ENCODE measurements at places on chromosomes 2 and 18. TPM values are rescaled to one million over a fixed set of nuclear protein-coding genes. Genes with fewer than 3 reads are reported as not detected.

DNA sequence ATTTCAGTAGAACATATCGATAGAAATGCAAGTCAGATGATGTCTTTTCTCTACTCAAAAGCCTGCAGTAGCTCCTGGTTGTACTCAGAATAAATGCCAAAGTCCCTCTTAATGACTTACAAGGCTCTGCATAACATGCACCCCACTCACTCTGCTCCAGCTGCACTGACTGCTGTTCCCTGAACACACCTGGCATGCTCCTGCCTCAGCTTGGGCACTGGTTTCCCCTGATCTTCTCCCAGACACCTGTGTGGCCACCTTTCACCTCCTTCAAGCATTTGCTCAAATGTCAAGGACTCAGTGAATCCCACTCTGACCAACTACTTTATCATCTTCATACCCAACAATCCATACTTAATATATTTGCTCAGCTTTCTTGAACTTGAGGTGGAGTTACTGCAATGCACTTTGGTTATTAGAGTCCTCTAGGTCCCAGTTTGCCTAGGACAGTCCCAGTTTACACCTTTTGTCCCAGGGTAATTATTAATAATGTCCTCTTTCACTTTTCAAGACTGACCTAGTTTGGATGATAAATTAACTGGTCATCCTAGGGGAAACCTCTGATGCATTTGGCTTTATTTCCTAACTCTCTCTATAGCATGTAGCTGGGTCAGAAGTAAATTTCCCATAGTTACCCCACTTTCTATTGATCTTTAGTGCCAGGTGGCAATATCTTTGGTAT lies 44.1 kb downstream of the ACAA2 start:
- H3K27ac ChIP-seq, result no peak overlapping the region
- H3K4me1 ChIP-seq, result no peaks in the 10 kb centered on the region
- no peaks in the 10 kb centered on the region for H3K36me3 ChIP-seq
- H3K4me3 ChIP-seq, result no peak overlapping the region

DOK6 gene
- 0.35 TPM for total RNA-seq

DNA sequence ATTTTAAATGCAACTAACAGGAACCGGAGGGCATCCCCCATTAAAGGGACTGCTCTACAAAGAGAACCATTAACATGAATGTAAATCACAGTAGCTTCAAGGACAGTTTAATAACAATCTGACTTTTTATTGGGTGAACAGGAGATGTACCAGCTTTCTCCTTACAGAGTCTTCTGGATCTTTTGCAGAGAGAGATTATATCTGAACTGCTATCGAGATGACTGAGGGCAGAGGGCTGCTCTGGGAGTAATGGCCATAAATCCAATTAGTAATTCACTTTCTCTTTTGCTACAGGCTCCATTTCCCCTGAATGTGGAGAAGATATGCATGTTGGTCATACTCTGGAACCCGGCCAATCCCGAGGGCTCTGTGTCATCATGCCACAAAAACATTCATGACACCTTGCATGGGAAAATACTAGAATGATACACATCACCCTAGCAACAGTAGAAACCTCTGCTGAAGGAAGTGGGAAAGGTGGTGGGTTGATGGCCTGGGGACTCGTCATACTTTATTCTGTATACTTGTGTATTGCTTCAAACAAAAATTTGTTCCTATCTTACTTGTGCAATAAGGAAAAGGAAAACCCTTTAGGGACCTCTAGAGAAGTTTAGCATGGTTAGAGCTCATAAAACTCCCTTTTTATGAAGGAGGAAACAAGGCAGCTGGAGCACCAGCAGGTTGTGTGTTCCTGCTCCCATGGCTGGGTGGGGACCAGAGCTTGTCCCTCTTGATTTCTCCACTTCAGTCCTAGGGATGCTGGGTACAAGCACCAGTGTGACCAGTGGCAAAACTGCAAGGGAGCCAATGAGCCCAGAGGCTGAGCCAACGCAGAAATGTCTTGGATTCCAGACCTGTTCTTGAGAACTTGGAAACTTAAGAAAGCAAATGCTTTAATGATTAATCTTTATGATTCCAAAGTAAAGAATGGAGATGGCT lies 26.0 kb downstream of the CTAGE1 start:
- no peaks in the 10 kb centered on the region for H3K4me1 ChIP-seq
- no peak overlapping the region for H3K27ac ChIP-seq
- DNase-seq, result no peak
- H3K27me3 ChIP-seq, result no peaks in the 10 kb centered on the region

- H3K36me3 ChIP-seq, result peaks cover 26% of the 10 kb centered on the region
- H3K27me3 ChIP-seq, result no peaks in the 10 kb centered on the region
- no peak for DNase-seq
- no peak overlapping the region for H3K4me3 ChIP-seq
- H3K4me1 ChIP-seq, result peaks cover 35% of the 10 kb centered on the region
These were observed 30.2 kb downstream of the UGP2 start for GRCh38 chr2:63871864-63872263.

UGT1A8 gene
- not detected for total RNA-seq

DNA sequence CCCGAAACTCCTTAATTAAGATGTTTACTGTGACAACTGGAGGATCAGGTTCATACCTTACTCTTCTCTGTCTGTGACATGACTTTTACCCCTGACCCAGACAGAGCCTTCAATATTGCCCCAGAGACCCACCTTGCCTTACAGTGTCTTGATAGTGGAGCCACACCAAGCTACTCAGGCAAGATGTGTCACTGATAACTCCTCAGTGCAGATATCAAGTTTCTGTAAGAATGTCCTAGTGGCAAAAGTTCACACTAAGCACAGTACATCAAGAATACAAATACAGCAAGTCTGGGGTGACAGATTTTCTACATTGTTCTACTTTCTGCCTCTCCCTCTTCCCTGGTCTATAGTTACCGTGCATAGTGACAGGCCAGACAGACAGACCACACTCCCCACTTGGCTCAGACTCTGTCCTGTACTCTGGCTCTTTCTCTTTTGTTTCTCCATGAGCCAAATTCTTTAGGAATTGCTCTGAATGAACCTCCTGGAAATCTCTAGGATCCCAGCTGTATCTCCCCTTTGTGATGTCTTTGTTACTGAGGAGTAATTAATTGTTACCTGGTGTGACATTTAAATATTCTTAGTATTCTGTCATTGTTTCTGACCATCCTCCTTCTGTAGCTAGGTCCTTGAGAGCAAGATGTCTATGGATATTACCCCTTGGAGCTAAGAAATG lies 24.1 kb upstream of the APOB start:
- no peak overlapping the region for H3K4me3 ChIP-seq
- no peaks in the 10 kb centered on the region for H3K36me3 ChIP-seq
- H3K4me1 ChIP-seq, result peaks cover 23% of the 10 kb centered on the region
- DNase-seq, result peak; percentile 39
- H3K27ac ChIP-seq, result no peak overlapping the region

DNA sequence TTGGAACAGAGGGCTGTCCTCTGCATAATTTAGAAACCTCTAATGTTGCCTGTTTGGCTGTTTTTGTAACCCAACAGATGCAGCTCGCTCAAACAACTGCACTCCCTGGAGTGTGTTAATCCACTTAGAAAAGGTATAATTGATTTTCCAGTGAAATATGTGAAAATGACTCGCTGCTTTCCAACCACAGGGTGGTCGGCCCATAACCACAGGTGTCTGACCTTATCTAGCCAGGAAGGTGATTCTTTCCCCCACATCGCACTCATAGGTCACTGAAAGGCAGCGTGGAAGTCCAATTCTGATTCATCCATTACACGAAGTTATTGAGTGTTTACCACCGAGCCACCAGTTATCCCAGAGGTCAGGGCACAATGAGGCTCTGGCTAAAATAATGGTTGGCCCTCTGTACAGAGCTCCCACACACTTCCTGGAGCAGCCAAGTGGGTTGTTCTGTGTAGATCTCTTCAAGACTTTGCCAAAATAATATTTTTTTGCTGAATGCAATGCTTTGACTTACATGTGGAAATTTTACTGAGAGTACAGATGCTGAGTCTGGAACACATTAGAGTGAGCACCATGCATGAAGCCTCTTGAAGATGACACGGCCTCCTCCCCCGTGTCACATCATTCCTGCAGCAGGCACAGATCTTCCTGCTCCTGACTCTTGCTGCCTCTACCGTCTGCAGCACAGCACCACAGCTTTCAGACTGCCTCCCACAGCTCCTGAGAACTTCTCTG lies 396.2 kb downstream of the ZNF516 start:
- no peaks in the 10 kb centered on the region for H3K4me1 ChIP-seq
- DNase-seq, result no peak
- no peaks in the 10 kb centered on the region for H3K36me3 ChIP-seq
- H3K27me3 ChIP-seq, result no peaks in the 10 kb centered on the region
- H3K4me3 ChIP-seq, result no peak overlapping the region
- no peak overlapping the region for H3K27ac ChIP-seq

- no peaks in the 10 kb centered on the region for H3K27me3 ChIP-seq
- no peak overlapping the region for H3K27ac ChIP-seq
- no peaks in the 10 kb centered on the region for H3K36me3 ChIP-seq
- no peak overlapping the region for H3K4me3 ChIP-seq
- no peak for DNase-seq
- no peaks in the 10 kb centered on the region for H3K4me1 ChIP-seq
These were observed 106.2 kb downstream of the BCL2 start for GRCh38 chr18:63213331-63213900.

- no peaks in the 10 kb centered on the region for H3K27me3 ChIP-seq
- H3K27ac ChIP-seq, result no peak overlapping the region
- H3K4me1 ChIP-seq, result no peaks in the 10 kb centered on the region
- H3K36me3 ChIP-seq, result no peaks in the 10 kb centered on the region
- DNase-seq, result no peak
- no peak overlapping the region for H3K4me3 ChIP-seq
These were observed 201.3 kb upstream of the NT5C1B start for GRCh38 chr2:18790509-18791171.

- no peak for DNase-seq
- H3K4me1 ChIP-seq, result no peaks in the 10 kb centered on the region
- no peaks in the 10 kb centered on the region for H3K27me3 ChIP-seq
- no peak overlapping the region for H3K27ac ChIP-seq
These were observed 198.4 kb downstream of the NYAP2 start for GRCh38 chr2:225597911-225598310.

CFAP53 gene
- not detected for total RNA-seq

TNS1 gene
- 5.7 TPM for total RNA-seq

GRCh38 chr18:58578835-58579560 lies 49.9 kb downstream of the ALPK2 start:
- H3K27ac ChIP-seq, result no peak overlapping the region
- no peak overlapping the region for H3K4me3 ChIP-seq
- peaks cover 14% of the 10 kb centered on the region for H3K4me1 ChIP-seq

DSC2 gene
- 20.4 TPM for total RNA-seq

GRCh38 chr2:55999790-56000189 lies 76.2 kb upstream of the EFEMP1 start:
- H3K4me1 ChIP-seq, result 0 out of 2 replicates have a peak, but pooled peaks cover 2% of the 10 kb centered on the region
- H3K27me3 ChIP-seq, result no peaks in the 10 kb centered on the region
- no peaks in the 10 kb centered on the region for H3K36me3 ChIP-seq
- no peak overlapping the region for H3K27ac ChIP-seq
- no peak overlapping the region for H3K4me3 ChIP-seq
- DNase-seq, result no peak

CD8B2 gene
- not detected for total RNA-seq

MYL1 gene
- not detected for total RNA-seq

NDC80 gene
- total RNA-seq, result 38.9 TPM

GRCh38 chr2:219997341-219997851 lies 370.0 kb downstream of the SLC4A3 start:
- H3K27me3 ChIP-seq, result no peaks in the 10 kb centered on the region
- H3K36me3 ChIP-seq, result no peaks in the 10 kb centered on the region
- DNase-seq, result peak; percentile 81
- H3K4me3 ChIP-seq, result no peak overlapping the region
- H3K27ac ChIP-seq, result no peak overlapping the region

- peaks cover 7% of the 10 kb centered on the region for H3K36me3 ChIP-seq
- H3K4me3 ChIP-seq, result no peak overlapping the region
- no peaks in the 10 kb centered on the region for H3K27me3 ChIP-seq
These were observed 226.8 kb upstream of the TPO start for GRCh38 chr2:1186421-1186820.

FBLN7 gene
- 1.4 TPM for total RNA-seq

RIT2 gene
- total RNA-seq, result 1.9 TPM

DNA sequence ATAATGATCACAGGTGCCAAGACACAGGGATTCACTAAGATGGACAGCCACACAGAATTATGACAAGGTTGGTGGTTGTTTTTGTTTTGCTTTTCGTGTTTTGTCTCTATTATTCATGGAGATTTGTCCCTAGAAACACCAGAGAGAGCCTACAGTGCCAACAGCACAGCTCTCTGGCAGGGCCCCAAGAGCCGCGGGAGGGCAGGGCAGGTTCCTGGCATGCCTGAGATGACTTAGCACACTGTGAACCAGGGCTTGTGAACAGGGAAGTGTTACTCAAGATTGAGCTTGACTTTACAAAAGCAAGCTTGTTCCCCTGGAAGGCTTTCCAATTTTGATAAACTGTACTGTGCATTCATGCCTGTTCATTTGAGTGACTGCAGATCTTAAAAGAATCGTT lies 437.4 kb upstream of the SALL3 start:
- no peak overlapping the region for H3K4me3 ChIP-seq
- no peak overlapping the region for H3K27ac ChIP-seq
- no peak for DNase-seq
- no peaks in the 10 kb centered on the region for H3K36me3 ChIP-seq
- no peaks in the 10 kb centered on the region for H3K27me3 ChIP-seq

CCDC102B gene
- 1.3 TPM for total RNA-seq

KATNAL2 gene
- total RNA-seq, result 7.7 TPM

GRCh38 chr2:7127156-7127555 lies 209.9 kb downstream of the RNF144A start:
- H3K36me3 ChIP-seq, result no peaks in the 10 kb centered on the region
- no peaks in the 10 kb centered on the region for H3K27me3 ChIP-seq
- H3K27ac ChIP-seq, result no peak overlapping the region
- no peak for DNase-seq

CABYR gene
- total RNA-seq, result 48.4 TPM

GRCh38 chr2:226483745-226484619 lies 315.6 kb downstream of the IRS1 start:
- no peaks in the 10 kb centered on the region for H3K27me3 ChIP-seq
- H3K4me1 ChIP-seq, result peaks cover 40% of the 10 kb centered on the region
- DNase-seq, result peak; percentile 92
- H3K36me3 ChIP-seq, result no peaks in the 10 kb centered on the region
- peak overlapping the region; percentile 93 for H3K27ac ChIP-seq
- H3K4me3 ChIP-seq, result no peak overlapping the region

GRCh38 chr2:13158466-13158865 lies 441.7 kb downstream of the TRIB2 start:
- no peaks in the 10 kb centered on the region for H3K36me3 ChIP-seq
- no peak overlapping the region for H3K4me3 ChIP-seq
- DNase-seq, result no peak

Data from GM23338 (cell line).